ENCODE measurements at places on chromosomes 2 and 18.

- DNase-seq, result peak; percentile 15
These were observed 149.4 kb downstream of the TNS1 start for GRCh38 chr2:217853301-217853881.

DNA sequence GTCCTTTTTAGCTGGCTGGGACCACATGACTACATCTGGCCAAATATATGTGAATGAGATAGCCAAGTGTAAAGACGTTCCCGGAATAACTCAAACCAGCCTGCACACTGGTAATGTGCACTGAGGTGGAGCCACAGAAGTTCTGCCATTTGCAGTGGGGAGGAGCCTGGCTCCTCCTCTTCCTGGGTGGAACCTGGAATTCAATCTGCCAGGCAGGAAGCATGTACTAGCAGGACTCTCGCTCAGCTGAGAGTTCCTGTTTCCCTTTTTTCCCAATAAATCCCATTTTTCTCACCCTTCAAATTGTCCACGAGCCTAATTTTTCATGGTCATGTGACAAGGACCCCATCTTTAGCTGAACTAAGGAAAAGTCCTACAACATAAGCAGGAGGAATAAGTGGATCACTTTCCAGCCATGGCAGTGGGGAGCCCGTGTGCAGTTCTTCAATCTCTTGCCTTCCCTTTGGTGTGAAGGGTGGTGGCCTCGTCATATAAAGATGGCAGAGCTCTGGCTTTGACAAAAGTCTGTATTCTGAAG is 183.2 kb downstream of the UXS1 start:
- no peak for DNase-seq

DNA sequence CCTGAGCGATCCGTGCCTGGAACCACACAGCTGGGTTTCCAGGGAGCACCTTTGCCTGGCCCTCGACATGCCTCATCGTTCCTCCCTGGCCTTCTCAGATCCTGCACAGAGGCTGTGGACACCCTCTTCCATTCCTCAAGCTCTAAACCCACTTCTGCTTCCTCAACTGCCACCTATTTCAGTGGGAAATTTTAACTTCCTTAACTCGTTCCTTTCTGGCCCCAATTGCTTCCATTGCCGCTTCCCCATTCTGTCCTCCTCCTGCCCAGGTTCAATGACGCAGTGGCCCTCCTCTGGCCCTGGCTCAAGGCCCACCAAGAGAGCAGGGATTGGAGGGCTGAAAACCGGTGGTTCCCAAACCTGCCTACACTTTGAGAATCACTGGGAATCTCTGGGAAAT is 4.8 kb upstream of the B3GNT7 start:
- DNase-seq, result no peak

DNA sequence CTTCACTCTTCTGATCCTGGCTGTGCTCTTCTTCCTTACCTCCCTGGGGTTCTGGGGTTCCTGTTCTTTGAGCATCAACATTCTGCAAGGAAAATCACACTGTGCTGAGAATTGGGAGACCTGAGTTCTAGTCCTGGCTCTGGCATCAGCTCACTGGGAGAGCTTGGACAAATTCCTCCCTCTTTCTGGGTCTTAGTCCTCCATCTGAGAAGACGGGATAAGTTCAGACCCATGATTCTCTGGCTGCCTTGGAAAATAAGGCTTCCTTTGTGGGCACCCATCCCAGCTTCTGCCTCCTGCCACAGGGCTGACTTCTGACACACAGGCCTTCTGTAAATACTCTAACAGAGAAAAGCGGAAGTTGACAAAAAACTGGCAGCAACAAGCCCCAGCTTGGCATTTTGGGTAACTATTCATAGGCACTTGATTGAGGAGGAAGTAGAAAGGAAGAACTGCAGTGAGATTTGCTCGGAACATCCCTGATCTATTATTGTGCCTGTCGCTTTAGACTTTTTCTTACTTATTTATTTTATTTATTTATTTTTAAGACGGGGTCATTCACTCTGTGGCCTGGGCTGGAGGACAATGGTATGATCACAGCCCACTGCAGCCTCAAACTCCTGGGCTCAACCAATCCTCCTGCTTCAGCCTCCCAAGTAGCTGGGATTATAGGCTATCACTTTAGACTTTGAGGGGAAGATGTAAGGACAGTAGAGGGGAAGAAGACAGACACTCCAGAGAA is 7.9 kb downstream of the PCBP1 start:
- DNase-seq, result no peak

DNA sequence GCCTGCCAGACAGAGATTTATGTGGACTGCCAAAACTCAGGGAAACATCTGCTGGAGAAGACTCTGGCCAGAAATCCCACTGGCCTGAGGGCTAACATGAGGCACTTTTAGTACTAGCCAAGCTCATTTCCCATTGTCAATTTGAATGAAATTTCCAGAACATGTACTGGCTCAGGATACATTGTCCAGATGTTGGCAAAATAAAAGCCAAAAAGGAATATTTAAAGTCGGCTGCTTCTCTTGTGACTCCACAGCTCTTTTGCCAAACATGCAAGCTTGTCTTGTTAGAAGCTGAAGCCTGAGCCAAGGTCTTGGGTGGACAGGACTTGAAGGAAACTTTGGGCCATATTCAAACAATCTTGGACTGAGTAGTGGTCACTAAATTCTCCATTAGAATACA is 215.5 kb downstream of the NCKAP5 start:
- DNase-seq, result no peak

DNA sequence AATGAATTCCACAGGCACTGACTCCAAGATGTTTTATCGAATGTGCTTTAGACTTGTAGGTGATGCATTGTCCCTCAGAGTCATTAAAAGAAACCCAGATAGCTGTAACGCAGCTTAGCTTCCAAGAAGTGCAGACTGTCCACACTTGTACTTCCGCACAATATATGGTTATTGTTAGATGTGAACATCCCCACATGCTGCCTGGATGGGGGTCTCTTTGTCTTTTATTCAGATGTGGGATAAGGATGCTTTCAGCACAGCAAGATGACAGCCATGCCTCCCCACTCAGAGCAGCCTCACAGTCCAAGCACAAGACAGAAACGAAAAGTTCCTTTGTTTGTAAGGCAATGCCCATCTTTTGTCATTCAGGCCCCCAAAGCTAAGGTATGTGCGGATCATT is 416.6 kb downstream of the HRH4 start:
- no peak for DNase-seq

DNA sequence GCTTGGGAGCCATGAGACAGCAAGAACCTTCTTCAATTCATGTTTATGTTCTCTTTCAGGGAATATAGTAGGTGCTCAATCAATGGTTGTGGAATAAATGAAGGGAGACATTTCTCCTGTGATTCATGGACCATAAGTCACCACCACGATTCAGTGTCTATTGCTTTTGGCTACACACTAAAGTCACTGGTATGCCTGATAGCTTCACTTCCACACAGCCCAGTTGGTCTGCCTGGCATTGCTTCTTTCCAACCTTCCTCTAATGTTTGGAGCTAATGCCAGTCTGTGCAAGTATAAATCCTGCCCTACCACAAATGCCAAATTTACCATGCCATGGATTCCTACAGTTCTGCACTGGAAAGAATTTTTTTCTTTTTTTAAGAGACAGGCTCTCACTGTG is 1.3 kb upstream of the CXCR1 start:
- no peak for DNase-seq

Measured in HT1080 (cell line).